A673 (cell line): ENCODE measurements at places on chromosomes 11 and 22.

- DNase-seq = no peak
Observed at GRCh38 chr11:58487170-58487569, 20.7 kb downstream of the OR5B21 start.

DNA sequence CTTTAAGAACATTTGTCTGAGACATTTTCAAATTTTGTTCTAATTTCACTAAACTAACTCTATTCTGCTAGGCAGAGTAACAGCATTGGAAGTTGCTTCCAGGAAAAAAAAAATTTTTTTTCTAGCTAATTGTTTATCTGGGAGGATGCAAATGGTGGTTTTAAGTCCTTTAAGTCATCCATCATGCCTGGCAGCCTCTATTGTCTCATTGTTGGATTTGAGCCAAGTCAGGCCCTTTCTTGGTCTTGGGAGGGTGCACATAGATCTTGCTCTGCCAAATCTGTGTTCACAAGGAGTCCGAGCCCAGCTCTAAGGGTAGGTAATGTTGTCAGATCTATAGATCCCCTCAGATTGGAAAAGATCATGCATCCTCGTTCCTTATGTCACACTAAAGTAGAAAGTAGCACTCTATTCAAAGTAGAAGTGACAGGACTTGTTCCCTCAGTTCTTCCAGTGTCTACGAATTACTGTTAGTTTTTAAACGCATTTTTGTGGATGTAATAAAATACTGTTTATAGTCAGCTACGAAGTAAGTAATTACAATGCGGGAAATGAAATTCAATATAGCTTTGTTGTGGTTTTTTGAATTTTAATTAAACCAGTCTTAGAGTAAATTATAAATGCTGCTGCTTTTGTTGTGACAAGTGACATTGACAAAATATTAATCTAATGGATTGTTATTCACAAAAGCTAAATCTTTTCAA, 166.0 kb upstream of the RASSF10 start:
- DNase-seq = peak; percentile 93

DNA sequence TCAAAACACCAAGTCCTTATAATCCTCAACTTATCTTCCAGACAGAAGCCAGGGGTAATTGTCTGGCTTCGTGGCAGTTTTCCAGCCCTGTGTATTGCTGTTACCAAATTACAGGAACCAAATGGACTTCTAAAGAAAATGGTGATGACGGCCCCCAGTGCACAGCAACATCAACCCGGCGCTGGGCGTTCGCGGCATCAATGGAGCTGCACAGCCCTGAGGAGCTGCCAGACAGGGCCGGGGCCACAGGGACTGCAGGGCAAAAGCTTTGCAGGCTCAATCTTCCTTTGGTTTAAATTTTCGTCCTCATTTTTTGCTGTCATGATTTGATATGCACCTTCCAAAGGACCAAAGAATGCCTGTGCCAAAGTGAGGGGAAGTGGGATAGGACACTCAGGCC, 292.5 kb downstream of the BRD1 start:
- no peak for DNase-seq

GRCh38 chr11:44203270-44204043, 106.5 kb downstream of the ALX4 start:
- DNase-seq = no peak

DNA sequence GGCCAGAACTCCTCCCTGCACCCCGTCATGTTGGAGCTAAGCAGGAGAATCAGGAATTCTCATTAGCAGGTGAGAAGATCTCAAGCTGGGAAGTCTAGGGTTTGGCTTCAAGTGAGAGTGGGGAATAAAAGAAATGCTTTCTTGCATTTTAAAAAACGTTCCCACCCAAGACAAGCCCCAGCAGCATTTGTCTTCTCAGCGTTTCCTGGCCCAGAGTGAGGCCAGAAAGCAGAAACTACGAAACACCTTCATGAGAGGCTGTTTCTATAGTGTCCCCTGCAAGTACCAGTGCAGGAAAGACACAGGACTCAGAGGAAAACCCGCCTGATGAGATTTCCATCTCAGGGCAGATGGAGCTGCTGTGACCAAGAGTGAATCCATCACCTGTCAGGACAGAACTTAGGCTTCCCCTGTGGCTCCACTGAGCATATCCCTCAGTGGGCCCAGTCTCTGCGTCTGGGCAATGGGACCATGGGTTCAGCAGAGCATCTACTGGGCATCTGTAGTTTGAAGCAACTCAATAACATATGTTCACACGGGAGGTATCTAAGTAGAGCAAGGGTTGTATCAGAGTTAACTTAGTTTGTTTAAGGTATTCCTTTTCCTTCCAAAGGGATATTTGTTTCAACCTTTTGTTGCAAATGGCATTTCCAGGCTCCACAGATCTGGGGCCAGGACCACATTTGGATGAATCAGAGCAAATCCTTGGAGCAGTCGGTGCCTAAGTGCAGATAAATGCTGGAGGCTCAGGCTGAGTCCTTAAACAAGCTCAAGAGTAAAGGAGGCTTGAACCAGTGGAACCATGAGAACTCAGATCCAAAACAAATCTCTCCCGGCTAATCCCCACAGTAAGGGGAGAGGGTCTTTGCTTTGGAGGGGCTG, 548.3 kb downstream of the MIAT start:
- DNase-seq = no peak

- no peak for DNase-seq
Observed at GRCh38 chr11:38005597-38005996, 1407.6 kb upstream of the RAG2 start.

DNA sequence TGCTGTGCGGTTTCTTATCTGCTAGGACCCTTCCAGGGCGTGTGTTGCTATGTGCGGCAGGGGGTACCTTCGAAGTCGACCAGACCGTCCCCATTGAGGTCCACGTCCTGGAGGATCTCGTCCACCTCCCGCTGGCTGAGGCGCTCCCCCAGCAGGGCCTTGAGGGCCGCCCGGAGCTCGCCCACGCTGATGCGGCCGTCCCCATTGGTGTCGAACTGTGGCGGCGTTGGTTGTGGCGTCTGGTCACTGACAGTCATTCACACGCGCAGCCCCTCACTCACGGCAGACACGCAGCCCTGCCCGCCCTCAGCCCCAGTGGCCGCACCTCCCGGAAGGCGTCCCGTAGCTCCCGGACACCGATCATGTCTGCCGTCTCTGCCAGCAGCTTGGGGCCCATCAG, 3.5 kb downstream of the CABP2 start:
- DNase-seq = no peak

DNA sequence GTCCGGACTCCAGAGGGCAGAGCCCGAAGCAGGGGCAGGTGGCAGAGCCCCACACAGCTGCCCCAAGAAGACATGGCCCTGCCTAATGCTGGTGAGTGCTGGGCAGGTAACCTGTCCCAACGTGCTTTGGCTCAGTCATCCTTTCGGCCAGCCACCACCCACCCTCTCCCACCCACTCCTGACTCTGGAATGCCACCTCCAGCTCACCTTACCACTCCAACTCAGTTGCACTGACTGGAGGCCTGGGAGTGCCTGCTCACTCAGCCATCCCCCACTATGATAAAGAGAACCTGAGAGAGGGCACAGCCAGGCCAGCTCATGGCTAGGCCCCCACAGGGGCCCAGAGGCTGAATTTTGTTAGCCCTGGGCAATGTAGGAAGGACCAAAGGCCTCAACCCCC, 53.8 kb upstream of the MPEG1 start:
- no peak for DNase-seq

DNA sequence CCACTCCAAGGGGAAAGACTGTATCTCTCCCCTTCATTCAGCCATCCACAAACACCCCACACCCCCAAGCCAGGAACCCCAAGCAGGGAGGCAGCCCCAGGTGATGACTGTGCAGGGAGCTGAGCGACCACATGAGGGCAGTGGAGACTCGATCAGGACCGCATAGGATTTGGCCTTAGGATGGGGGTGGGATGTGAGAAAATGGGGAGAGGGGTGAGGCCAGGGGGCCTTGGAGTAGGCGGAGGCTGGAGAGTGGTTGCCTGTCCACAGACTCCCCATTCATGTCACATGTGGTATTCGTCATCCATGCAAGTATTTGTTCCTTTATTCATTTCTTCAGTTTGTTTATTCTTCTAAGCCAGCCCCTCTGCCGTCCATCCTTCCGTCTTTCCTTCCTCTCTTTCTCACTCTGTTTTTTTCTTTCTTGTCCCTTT, 2.7 kb upstream of the RHOD start:
- DNase-seq = peak; percentile 71

DNA sequence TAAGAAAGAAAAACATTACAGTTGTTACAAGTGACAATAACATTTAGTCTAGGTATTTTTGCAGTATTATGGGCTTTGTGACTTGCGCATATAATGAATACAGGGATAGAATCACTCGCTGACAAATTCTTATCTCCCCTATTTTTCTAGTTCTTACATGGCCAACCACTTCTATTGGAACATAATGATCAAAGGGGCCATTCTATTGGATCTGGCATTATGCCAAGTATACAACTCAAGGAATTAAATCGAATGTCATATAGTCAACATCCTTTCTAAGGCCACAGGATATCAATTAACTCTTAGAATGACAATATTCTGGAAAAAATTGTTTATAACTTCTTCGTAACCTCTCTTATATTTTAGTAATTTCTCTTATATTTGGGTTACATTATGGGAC, 272.0 kb downstream of the TTC28 start:
- DNase-seq = no peak

- DNase-seq = no peak
Observed at GRCh38 chr11:35330931-35331330, 88.4 kb downstream of the SLC1A2 start.

GRCh38 chr11:134645576-134645975, 233.5 kb upstream of the B3GAT1 start:
- DNase-seq = no peak

DNA sequence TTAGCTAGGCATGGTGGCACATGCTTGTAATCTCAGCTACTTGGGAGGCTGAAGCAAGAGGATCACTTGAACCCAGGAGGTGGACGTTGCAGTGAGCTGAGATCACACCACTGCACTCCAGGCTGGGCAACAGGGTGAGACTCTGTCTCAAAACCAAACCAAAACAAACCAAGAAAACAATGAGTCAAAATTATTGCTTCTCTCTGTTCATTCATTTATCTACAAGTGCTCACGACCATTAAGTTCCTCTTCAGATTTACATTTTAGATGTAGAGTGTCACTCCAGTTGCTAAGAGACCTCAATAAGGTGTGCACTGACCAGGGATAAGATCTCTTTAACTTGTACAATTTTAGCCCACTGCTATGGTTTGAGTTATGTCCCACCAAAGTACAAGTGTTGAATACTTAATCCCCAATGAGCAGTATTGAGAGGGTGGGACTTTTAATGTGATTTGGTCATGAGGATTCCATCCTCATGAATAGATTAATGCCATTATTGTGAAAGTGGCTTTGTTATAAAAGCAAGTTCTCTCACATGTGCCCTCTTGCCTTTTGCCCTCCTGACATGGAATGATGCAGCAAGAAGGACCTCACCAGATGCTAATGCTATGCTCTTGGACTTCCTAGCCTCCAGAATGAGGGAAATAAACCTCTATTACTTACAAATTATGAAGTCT, 7.8 kb downstream of the HNRNPUL2 start:
- peak; percentile 57 for DNase-seq

GRCh38 chr11:15229069-15229468, 114.3 kb downstream of the INSC start:
- DNase-seq = no peak

DNA sequence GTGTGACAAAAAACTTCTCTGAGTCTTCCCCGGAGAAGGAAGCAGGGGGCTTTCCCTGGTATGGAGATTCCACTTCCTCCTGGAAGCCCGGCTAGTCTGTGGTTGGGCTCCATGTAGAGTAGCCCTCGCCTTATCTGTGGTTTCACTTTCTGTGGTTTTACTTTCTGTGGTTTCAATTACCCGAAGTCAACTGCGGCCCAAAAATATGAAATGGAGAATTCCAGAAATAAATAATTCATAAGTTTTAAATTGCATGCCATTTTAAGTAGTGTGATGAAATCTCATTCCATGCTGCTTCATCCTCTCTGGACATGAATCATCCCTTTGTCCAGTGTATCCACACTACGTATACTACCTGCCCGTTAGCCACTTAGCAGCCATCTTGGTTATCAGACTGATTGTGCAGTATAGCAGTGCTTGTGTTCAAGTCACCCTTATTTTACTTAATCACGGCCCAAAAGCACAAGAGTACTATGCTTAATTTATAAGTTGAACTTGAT, 275.0 kb upstream of the SESN3 start:
- DNase-seq = no peak

DNA sequence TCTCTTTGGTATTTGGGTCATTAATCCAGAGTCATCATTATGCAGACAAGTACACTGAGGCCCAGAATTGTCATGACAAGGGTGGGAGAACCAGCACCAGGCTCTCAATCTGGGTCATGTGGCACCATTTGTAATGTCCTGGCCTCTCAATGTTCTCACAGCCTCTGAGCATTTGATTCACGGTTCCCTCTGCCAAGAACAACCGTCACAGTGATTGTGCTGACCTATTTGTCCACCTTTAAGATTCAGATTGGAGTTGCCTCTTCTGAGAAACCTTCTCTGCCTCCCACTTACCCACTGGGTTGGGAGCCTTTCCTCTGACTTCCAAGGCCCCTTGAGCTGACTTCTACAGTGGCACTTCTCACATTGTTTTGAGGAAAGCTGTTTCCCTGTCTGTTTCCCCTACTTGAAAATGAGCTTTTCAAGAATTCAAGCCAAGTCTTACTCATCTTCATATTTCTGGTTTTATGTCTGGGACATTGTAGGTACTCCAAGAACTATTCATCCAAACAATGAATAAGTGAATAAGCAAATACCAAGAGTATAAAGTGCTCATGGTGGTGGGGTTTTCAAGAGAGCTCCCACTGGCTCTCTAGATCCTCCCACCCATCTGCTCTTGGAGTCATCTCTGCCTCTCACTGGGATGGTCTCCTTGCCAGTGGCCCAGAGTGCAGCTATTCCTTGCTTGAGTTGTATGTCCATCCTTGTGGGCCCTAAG, 126.4 kb upstream of the E2F8 start:
- no peak for DNase-seq

DNA sequence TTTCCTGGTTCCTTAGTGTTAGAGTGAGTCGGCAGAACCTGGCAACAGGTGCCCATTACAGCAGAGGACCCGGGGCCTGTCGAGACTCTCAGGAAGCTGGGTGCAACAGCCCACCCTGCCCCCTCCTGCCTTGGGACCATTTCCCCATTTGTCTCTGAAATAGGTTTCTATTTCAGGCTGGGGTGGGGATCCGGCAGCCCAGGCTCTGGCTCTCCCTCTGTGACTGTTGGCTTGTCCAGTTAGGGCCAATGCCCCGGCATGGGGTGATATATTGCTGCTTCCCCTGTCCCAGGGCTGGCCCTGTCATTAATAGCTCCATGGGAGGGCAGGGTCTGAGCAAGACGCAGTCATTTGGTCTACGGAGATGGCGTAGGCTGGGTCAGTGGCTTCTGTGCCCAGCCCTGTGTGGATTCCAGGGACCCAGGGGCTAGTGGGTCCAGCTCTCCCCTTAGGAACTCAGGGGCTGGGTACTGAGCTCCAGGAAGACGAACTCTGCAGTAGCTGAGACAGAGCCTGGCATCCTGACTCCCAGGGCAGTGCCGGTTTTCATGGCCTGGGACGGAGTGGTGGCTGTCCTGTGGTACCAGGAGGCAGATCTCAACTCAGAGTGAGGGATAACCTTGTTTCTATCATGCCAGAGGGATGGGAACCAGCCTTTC, 2.7 kb downstream of the P2RY6 start:
- DNase-seq = no peak

GRCh38 chr11:121538054-121538453, 85.3 kb upstream of the SORL1-AS1 start:
- DNase-seq = no peak
